Neural progenitor cell (in vitro differentiated cells): ENCODE measurements at places on chromosomes 7 and 10.

DNA sequence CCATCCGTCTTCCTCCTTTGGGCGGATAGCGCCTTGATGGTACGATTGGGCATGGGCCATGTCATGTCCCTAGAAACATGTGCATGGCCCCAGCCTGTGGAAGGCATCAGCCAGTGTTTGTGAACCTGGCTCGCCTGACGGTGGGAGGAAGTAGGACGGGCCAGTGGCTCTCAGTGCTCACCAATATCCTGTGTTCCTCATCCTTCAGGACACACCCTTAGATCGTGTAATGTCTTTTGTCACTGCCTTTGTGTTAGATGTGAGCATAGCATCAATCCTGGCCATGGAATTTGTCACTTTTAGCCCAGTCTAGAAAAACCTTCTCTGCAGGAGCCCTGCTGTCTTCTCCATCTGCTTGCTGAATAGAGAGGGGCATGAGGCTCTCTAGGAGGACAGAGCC lies 77.6 kb downstream of the PFKFB3 start:
- no peak for DNase-seq

DNA sequence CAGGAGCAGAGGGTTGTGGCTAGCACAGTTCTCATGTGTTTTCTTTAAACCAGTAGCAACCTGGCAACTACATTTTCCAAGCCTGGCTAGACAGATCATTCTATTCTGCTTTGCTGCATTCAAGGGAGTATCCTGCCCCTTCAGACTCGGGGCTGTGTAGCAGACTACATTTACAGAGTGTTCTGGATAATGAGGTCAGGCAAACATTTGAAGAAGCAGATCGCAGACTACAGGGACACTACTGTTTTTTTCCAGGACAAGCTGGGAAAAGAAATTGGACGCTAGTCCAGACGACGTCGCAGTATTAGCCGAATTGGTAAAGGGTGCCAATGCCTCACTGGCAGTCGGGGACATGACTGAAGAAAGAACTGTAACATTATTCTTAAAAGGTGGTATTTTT lies 61.0 kb upstream of the PAPSS2 start:
- DNase-seq: no peak

DNA sequence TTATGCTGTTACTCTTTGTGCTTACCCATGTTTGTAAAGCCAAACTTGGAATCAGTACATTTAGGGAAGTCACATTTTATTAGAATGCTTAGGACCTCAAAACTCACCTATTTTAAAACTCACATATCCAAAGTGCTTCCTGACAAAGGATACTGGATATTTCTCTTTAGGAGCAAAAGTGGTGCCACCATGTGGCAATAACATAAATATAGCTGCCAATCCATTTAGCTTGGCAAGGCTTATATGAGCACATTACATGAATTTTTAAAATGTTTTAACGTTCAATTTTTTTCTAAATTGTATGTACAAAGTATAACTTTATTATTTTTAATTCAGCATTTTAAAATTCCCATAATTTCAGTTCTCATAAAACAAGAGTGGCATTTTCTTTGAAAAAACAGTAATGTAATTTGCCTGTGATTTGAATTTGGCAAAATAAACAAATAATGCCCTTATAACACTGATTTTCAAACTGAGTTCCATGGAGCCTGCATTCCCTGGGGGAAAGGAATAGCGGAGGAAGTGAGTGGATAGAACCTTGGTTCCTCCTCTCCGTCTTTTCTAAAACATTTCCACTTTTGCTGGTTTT lies 75.4 kb downstream of the HDAC9 start:
- peak; percentile 21 for DNase-seq

DNA sequence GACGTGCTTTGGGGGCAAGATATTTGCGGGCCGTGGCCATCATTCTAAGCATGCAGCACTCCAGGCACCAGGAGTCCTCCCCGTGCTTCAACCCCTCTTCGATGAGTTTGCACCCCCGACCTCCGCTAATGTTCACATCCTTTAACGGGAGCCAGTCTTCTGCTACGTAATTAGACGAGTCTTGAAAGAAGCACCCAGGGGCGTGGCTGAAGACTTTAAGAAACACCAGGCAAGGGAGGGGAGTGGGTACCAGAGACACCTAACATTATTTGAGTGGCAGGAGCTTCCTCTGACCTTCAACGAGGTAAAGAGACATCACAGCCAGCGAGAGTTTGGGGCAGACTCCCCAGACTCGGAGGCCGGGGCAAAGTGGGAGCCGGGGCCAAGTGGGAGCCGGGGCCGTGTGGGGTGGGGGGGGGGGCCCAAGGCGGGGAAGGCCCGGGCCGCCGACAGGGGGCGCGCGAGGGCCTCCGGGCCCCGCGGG lies 31.1 kb upstream of the TOMM7 start:
- DNase-seq: peak; percentile 49

- no peak for DNase-seq
Measured at GRCh38 chr10:110843031-110843430, 28.7 kb upstream of the PDCD4 start.

- DNase-seq: no peak
Measured at GRCh38 chr7:47988496-47989386, 9.3 kb upstream of the HUS1 start.

DNA sequence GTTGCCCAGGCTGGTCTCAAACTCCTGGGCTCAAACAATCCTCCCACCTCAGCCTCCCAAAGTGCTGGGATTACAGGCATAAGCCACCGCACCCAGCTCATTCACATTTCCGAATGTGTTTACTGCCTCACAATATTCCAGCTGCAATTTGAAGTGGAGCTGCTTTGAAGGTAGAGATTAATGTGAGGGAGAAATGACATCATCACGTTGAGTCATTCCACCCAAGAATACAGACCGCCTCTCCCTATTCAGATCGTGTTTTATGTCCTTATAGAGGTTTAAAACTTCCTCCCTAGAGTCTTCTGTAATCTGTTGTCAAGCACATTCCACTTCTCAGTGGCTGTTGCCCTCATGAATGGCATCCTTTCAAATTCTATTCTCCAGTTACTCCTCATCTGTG lies 100.4 kb upstream of the PDGFA start:
- no peak for DNase-seq

DNA sequence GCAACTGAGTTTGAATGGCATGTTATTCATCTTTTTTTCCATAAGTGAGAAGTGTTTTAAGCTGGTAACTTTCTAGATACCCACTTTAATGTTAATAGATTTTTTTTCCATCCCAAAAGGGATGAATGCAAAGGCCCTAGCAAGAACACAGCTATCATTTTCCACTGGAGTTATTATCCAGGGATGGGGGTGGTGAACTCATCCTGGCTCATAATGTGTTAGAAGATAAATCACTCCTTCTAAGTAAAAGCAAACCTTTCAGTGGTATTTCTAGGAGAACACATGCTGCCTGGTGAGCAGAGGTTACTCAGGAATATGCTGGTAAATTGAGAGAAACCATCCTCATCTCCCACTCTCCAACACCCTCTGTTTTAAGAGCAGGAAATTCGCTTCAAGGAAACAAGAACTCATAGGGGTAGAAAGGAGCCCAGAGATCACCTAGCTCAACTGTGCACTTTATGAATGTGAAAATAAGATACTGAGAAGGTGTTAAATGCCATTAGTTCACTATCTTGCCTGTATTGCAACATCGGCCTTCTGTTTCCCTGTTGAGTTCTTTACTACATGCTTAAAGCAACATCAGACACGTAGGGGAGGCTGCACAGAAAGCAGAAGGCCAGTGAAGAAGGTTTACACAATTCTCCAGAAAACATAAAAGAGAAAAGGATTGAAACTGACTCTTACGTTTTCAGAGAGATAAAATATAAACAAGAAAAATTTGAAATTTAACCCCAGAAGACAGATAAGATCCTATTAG lies 264.0 kb upstream of the PRKCQ start:
- no peak for DNase-seq

DNA sequence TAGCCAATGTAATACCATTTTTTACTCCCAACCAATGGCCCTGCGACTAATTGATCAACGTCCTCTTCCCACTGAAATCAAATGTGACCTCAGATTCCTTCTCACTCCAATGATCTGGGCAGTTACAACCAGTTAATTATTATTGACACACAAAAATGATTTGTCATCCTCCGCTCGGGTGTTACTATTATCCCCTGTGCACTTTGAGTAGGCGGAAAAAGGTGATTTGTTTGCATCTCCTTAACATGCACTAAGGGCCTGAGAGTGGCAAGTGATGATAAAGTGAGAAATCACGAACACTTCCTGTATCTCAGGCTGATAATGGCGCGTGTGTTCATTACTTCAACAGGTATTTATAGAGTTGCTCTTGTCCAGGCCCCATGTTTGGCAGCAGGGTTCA lies 40.9 kb upstream of the PNLIP start:
- DNase-seq: no peak
